ENCODE measurements at places on chromosomes 4 and X. TPM values are rescaled to one million over a fixed set of nuclear protein-coding genes. Genes with fewer than 3 reads are reported as not detected.

Gene PCYT1B
- not detected for total RNA-seq

- H3K36me3 ChIP-seq = no peaks in the 10 kb centered on the region
- H3K4me3 ChIP-seq = no peak overlapping the region
- H3K27me3 ChIP-seq = no peaks in the 10 kb centered on the region
- H3K4me1 ChIP-seq = no peaks in the 10 kb centered on the region
- H3K27ac ChIP-seq = no peak overlapping the region
Observed at GRCh38 chr4:139645458-139645857, 20.2 kb upstream of the MGST2 start.

Gene CDX4
- not detected for total RNA-seq

DNA sequence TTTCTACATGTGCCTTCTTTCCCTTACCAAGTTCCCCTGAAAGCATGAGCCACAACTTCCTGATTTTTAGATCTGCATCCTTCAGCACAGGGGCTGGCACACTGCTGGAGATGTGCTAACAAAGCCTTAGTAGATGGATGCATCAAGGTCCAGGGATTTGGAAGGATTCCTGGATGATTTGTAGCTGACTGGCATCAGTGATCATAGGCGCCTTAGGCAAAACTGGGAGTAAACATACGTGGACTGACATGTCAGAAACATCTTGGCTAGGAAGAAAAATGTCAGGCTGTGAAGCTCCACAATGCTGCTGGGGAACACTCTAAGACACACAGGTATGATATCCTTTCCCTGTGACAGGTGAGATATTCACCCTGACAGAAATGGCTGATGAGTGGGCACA, 156.4 kb downstream of the AMELX start:
- H3K36me3 ChIP-seq = no peaks in the 10 kb centered on the region
- H3K27ac ChIP-seq = no peak overlapping the region
- no peak overlapping the region for H3K4me3 ChIP-seq
- H3K27me3 ChIP-seq = no peaks in the 10 kb centered on the region
- no peak for DNase-seq

- no peaks in the 10 kb centered on the region for H3K27me3 ChIP-seq
- no peaks in the 10 kb centered on the region for H3K4me1 ChIP-seq
- no peak for DNase-seq
Observed at GRCh38 chr4:164550989-164551712, 202.8 kb upstream of the SMIM31 start.

DNA sequence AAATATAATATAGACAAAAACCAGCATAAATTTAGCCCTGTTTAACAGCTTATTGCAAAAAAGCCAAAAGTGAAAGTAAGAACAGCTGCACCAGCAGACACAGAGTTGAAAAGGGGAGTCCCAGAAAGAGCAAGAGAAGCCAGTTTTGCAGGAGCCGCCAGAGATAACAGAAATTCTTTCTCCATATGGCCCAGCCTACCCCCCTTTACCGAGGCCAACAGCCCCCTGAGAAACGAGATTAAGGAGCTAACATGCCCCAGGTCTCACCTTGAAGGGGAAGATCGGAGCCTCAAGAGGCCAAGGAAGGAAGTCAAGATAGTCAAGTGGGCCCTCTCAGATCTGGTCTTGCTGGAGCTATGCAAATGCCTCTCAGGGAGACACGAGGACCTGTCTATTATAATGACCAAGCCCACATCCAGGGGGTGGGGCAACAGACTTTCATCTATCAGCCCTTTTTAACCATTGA, 4.8 kb downstream of the ACOX3 start:
- H3K27ac ChIP-seq = peak overlapping the region; percentile 97
- peaks cover 23% of the 10 kb centered on the region for H3K4me1 ChIP-seq
- peak overlapping the region; percentile 12 for H3K4me3 ChIP-seq
- no peaks in the 10 kb centered on the region for H3K27me3 ChIP-seq

GRCh38 chrX:40050532-40050931, 47.2 kb downstream of the BCOR start:
- no peak overlapping the region for H3K4me3 ChIP-seq
- DNase-seq = no peak
- no peak overlapping the region for H3K27ac ChIP-seq

Gene TRIM60
- not detected for total RNA-seq

- no peak overlapping the region for H3K4me3 ChIP-seq
- H3K4me1 ChIP-seq = no peaks in the 10 kb centered on the region
- H3K27ac ChIP-seq = no peak overlapping the region
Observed at GRCh38 chrX:1242891-1243402, 25.7 kb upstream of the CSF2RA start.

GRCh38 chr4:88098993-88099752, 59.3 kb downstream of the ABCG2 start:
- no peak overlapping the region for H3K27ac ChIP-seq
- no peaks in the 10 kb centered on the region for H3K27me3 ChIP-seq
- no peaks in the 10 kb centered on the region for H3K36me3 ChIP-seq
- no peaks in the 10 kb centered on the region for H3K4me1 ChIP-seq
- H3K4me3 ChIP-seq = no peak overlapping the region
- DNase-seq = no peak

Gene BEND4
- not detected for total RNA-seq

Gene GPR119
- 0.55 TPM for total RNA-seq

DNA sequence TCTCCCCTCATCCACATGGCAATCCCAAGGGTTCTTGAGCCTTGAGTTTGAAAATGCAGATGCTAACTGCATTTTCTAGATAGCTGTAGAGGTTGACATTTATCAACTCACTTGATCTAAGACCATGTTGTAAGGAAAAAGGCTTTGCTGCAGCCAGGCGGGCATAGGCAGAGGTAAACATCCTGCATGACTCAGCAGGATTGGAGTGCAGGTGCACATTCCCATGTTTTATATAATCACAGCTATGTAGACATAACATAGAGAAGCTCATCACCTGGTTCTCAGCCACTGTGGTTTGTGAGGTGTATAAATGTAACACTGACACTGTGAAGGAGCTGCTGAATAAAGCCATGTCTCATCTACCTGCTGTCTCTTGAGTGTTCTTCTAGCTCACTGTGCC, 62.3 kb upstream of the PDE5A start:
- no peaks in the 10 kb centered on the region for H3K27me3 ChIP-seq
- no peak for DNase-seq
- no peaks in the 10 kb centered on the region for H3K36me3 ChIP-seq
- no peak overlapping the region for H3K27ac ChIP-seq

- no peak for DNase-seq
- H3K4me3 ChIP-seq = no peak overlapping the region
- H3K36me3 ChIP-seq = no peaks in the 10 kb centered on the region
- no peaks in the 10 kb centered on the region for H3K27me3 ChIP-seq
- peaks cover 21% of the 10 kb centered on the region for H3K4me1 ChIP-seq
- no peak overlapping the region for H3K27ac ChIP-seq
Observed at GRCh38 chrX:2901367-2902036, 27.6 kb downstream of the ARSD start.

DNA sequence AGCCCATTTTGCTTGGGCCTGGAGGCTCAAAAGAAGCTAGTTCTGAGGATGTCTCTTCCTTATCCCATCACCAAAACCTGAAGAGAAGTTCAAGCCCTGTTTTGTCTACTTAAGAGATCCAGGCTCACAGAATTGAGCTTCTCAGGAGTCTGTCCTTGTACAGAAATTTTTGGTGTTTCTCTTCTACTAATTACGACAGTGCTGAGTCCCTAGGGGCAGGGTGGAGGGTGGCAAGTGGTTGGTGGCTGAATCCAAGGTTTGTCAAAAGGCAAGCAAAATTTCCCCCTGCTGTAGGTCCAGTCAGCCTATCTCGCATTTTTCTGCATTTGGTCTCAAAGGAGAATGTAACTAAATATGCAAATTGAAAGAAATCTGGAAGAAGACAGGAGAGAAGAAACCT, 377.9 kb downstream of the SMARCA1 start:
- H3K4me1 ChIP-seq = no peaks in the 10 kb centered on the region
- H3K36me3 ChIP-seq = no peaks in the 10 kb centered on the region
- H3K4me3 ChIP-seq = no peak overlapping the region
- H3K27ac ChIP-seq = no peak overlapping the region
- H3K27me3 ChIP-seq = no peaks in the 10 kb centered on the region

GRCh38 chrX:11781734-11782370, 23.8 kb downstream of the MSL3 start:
- no peak overlapping the region for H3K27ac ChIP-seq
- H3K4me3 ChIP-seq = no peak overlapping the region
- no peak for DNase-seq
- no peaks in the 10 kb centered on the region for H3K4me1 ChIP-seq

DNA sequence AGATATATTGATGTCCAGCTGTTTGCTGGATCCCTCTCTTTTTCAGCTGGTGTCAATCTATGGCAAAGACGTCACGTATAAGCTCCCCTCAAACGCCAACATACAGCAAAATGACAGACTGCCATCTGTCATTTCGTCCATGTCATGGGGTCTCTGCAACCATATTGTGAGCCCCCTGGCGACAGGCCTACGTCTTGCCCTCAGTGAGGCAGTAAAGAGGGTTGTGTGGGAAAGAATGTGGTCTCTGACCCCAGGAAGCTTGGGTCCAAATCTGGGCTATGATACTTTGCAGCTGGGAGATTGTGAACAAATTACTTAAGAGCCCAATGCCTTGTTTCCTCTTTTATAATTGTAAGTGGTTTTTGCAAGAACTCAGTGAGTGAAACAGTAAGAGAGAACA, 7.4 kb downstream of the SUPT20HL2 start:
- H3K27me3 ChIP-seq = peaks cover 9% of the 10 kb centered on the region
- H3K36me3 ChIP-seq = no peaks in the 10 kb centered on the region
- no peak for DNase-seq
- H3K27ac ChIP-seq = no peak overlapping the region
- H3K4me1 ChIP-seq = no peaks in the 10 kb centered on the region

DNA sequence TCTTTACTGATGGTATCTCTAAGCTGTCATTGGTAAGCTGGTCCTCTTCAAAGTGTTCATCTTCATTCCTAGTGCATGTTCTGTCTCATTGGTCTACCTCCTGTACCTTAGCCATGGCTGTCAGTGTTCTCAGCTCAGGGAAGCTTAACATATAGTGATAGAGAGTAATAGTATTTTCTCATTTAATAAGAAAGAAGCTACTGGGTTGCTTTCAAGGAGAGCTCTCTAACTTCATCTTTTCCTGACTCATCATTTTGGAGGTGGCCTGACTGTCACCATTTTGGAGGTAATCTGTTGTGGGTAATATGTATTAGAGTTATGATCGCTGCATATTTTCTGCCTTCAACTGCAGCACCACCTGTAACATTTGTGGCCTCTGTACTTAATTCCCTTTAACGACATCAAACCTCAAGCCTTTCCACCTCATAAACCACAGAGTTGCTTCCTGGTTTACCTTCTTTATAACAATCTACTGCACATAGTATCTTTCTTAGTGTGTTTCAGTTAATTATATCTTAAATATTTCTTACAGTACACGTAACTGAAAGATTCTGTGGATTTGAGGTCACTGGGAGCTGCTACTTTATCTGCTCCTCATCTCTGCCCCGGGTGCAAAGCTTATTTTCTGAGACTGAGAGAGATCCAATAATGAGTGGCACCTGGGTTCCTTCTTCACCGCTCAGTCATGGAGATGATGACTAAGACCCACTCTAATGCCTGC, 474.0 kb upstream of the TECRL start:
- H3K4me3 ChIP-seq = no peak overlapping the region
- H3K4me1 ChIP-seq = no peaks in the 10 kb centered on the region
- H3K36me3 ChIP-seq = no peaks in the 10 kb centered on the region
- no peak overlapping the region for H3K27ac ChIP-seq

GRCh38 chrX:18654875-18655836, 16.8 kb downstream of the RS1 start:
- DNase-seq = peak; percentile 28
- no peaks in the 10 kb centered on the region for H3K4me1 ChIP-seq
- H3K27me3 ChIP-seq = no peaks in the 10 kb centered on the region
- no peaks in the 10 kb centered on the region for H3K36me3 ChIP-seq

- DNase-seq = no peak
- H3K27me3 ChIP-seq = no peaks in the 10 kb centered on the region
- no peaks in the 10 kb centered on the region for H3K4me1 ChIP-seq
- H3K36me3 ChIP-seq = no peaks in the 10 kb centered on the region
- no peak overlapping the region for H3K27ac ChIP-seq
Observed at GRCh38 chrX:69565247-69565815, 50.6 kb upstream of the EDA start.

DNA sequence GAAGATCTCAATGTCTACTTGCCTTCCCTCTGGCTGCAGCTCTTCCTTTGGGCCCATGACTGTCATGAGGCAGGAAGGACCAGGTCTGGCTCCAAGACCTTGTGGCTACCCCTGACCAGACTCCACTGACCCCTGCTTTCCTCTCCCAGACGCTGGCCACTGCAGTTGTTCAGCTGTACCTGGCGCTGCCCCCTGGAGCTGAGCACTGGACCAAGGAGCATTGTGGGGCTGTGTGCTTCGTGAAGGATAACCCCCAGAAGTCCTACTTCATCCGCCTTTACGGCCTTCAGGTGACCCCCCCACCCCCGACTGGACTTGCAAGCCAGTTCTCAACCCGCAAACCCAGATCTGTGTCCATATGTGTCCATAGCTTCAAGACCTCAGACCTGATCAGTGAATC, 535 bp downstream of the WAS start:
- H3K27ac ChIP-seq = peak overlapping the region; percentile 74
- H3K27me3 ChIP-seq = no peaks in the 10 kb centered on the region
- no peaks in the 10 kb centered on the region for H3K36me3 ChIP-seq
